Activated CD4-positive, alpha-beta T cell treated with anti-CD3 and anti-CD28 coated beads, Interleukin-2, amount 10 ng/mL, durations not matched to agents 7 days and 5 days (primary cell): ENCODE measurements at places on chromosomes 13 and 19.

- H3K4me1 ChIP-seq: peaks cover 34% of the 10 kb centered on the region
- H3K36me3 ChIP-seq: no peaks in the 10 kb centered on the region
- H3K27ac ChIP-seq: peak overlapping the region; percentile 78
- peak; percentile 12 for DNase-seq
- H3K27me3 ChIP-seq: no peaks in the 10 kb centered on the region
Observed at GRCh38 chr13:33612641-33613638, 205.0 kb upstream of the RFC3 start.

DNA sequence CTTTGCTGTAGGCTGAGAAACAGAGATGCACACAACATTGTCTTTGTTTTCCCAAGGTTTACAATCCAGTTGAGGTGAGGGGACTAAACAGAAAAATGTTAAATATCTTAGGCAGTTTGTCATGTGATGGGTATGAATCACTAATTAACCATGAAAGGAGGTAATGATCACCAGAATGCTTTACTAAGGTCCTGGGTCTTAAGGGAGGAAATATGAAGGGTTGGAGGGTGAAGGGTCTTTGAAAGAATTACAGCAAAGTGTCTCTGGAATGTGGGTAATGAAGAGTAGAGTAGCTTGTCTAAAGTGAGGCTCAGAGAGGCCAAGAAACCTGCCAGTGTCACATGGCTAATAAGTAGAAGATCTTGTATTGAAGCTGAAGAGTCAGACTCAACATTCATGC, 19.0 kb downstream of the BIVM start:
- H3K36me3 ChIP-seq: peaks cover 32% of the 10 kb centered on the region
- H3K4me1 ChIP-seq: peaks cover 12% of the 10 kb centered on the region
- no peak overlapping the region for H3K4me3 ChIP-seq
- H3K27me3 ChIP-seq: no peaks in the 10 kb centered on the region
- no peak overlapping the region for H3K27ac ChIP-seq
- no peak for DNase-seq

DNA sequence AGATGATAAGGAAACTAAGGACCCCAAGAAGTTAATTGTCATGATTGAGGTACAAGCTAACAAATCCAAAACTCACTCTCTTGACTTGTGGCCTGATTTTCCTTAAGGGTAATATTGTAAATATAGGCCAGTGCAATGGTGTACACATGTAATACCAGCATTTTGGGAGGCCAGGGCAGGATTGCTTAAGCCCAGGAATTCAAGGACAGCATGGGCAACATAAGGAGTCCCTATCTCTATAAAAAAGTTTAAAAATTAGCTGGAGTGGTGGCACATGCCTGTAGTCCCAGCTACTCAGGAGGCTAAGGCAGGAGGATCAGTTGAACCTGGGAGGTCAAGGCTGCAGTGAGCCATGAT, 28.7 kb upstream of the GARRE1 start:
- no peak overlapping the region for H3K4me3 ChIP-seq
- H3K36me3 ChIP-seq: peaks cover 83% of the 10 kb centered on the region
- peaks cover 41% of the 10 kb centered on the region for H3K4me1 ChIP-seq
- DNase-seq: no peak

- DNase-seq: no peak
- H3K4me1 ChIP-seq: no peaks in the 10 kb centered on the region
Observed at GRCh38 chr19:5046339-5047039, 77.6 kb downstream of the KDM4B start.

DNA sequence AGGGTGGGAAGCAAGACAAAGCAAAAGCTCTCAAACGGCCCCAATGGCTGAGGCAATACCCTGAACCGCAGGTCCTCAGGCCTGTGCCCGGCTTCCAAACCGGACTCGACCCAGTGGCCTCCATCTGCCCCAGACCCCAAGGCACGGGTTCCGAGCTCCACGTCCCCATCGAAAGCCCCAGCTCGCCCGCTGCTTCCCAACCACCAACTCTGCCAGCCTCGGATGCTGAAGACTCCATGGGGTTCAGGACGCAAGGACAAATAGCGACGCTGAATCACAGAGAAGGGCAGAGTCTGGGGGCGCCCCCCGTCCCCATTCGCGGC, 559 bp downstream of the POLR2E start:
- peaks cover 53% of the 10 kb centered on the region for H3K4me1 ChIP-seq
- H3K36me3 ChIP-seq: peaks cover 15% of the 10 kb centered on the region
- peak overlapping the region; percentile 71 for H3K27ac ChIP-seq
- H3K4me3 ChIP-seq: peak overlapping the region; percentile 92
- no peak for DNase-seq
- no peaks in the 10 kb centered on the region for H3K27me3 ChIP-seq

DNA sequence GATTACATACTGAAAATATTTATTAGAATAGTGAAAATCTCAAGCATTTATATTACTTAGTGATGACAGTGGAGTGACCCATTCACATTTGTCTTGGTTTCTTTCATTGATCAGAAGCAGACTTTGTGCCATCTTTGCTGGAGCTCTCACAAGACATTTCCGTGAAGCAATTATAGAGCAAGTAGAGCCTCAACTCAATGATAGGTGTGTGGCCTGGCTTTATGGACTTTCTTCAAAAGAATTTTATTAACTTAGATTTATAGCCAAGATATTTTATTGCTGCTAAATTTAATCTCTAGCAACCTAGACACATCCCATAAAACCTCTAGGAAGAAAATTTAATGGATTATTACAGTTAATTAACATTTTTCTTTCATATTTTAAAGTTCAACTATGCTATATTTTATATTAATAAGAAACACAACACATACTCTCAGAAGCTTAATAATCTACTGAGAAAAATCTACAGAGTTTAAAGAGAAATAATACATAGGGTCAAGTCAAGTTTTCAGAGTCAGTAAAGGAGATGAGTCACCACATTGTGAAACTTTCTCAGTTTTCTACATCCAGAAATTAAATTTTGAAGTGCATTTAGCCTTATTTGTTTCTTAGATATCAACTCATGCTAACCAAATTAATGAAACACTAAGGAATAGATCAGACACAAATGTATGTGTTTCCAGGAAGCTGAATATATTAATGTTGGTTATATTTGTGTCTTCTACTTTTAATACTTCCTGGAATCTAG, 160.5 kb downstream of the LACC1 start:
- H3K4me1 ChIP-seq: no peaks in the 10 kb centered on the region
- no peak overlapping the region for H3K27ac ChIP-seq
- H3K27me3 ChIP-seq: peaks cover 18% of the 10 kb centered on the region
- DNase-seq: no peak
- H3K4me3 ChIP-seq: no peak overlapping the region

DNA sequence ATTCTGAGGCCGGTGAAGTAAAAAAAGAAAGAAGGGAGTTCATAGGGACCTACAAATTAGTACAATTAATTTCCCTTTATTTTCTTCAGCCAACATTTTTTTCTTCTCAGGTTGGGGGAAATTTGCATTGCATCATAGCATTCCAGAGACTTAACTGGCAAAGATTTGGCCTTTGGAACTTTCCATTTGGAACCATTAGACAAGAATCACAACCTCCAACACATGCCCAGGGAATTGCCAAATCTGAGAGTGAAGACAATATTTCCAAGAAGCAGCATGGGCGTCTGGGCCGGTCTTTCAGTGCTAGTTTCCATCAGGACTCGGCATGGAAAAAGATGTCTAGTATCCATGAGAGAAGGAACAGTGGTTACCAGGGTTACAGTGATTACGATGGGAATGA, 6.4 kb upstream of the ERCC5 start:
- no peak overlapping the region for H3K4me3 ChIP-seq
- peaks cover 11% of the 10 kb centered on the region for H3K36me3 ChIP-seq
- H3K4me1 ChIP-seq: peaks cover 6% of the 10 kb centered on the region
- no peaks in the 10 kb centered on the region for H3K27me3 ChIP-seq
- H3K27ac ChIP-seq: no peak overlapping the region

DNA sequence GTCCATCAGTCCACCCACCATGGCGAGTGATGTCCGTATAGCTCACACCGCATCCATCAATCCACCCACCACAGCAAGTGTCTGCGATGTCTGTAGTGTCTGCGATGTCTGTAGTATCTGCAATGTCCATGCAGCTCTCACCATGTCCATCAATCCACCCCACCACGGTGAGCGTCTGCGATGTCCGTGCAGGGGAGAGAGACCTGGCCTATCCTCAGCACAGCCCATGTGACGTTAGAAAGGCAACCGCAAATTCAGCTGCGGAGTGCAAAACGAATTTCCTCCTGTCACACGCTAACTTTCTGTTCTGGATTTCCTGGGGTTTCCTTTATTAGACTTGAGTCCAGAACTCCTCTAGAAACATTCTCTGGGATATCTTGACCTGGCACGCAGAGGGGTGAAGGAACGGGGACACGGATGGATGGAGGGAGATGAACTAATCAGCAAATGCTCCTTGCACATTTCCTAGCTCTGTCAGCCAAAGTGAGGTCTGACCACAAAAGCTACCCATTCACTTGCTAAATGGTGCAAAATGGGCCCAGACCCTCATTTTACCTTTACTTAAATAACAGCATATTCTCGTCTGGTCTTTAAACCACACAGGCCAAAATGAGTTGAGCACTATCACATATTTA, 18.3 kb downstream of the RASA3 start:
- no peak for DNase-seq
- no peaks in the 10 kb centered on the region for H3K27me3 ChIP-seq
- peaks cover 61% of the 10 kb centered on the region for H3K36me3 ChIP-seq
- H3K27ac ChIP-seq: peak overlapping the region; percentile 79

DNA sequence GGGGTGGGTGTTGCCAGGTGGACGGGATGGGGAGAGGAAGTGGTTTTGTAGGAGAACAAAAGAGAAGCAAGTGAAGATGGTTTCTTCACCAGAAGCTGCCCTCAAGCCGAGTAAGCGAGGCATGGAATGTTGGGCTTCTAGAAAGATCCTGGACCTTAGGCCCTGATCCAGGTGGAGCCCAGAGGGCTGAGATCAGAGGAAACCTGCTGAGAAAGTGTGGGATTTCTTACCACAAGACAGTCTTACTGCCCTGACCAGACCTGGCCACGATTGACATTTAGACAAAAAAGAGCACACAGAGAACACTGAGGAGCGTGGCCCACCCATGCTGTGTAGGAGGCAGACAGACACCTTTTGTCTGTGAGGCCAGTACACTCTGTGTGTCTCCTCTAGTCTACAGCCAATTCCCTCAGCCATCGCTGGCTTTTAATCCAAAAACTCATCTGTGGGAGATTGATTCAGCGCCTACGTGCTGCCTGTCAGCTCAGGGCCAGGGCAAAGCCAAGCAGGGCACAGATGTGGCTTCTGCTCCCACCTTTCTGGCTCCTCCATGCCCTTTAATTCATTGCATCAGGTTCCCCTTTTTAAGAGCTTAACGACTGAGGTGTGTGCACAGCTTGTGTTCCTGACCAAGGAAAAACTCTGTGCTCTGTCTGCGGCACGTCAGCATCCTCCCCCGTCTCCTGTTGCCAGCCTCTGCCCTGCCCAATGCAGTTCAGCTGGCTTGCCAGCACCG, 123.3 kb downstream of the AKAP11 start:
- H3K27me3 ChIP-seq: no peaks in the 10 kb centered on the region
- H3K4me1 ChIP-seq: peaks cover 76% of the 10 kb centered on the region
- H3K4me3 ChIP-seq: peak overlapping the region; percentile 54
- peaks cover 11% of the 10 kb centered on the region for H3K36me3 ChIP-seq
- peak overlapping the region; percentile 96 for H3K27ac ChIP-seq
- DNase-seq: peak; percentile 38

- peak; percentile 90 for DNase-seq
- peak overlapping the region; percentile 57 for H3K27ac ChIP-seq
- H3K4me3 ChIP-seq: no peak overlapping the region
- no peaks in the 10 kb centered on the region for H3K27me3 ChIP-seq
Observed at GRCh38 chr19:18450931-18451836, 13.3 kb upstream of the ISYNA1 start.

DNA sequence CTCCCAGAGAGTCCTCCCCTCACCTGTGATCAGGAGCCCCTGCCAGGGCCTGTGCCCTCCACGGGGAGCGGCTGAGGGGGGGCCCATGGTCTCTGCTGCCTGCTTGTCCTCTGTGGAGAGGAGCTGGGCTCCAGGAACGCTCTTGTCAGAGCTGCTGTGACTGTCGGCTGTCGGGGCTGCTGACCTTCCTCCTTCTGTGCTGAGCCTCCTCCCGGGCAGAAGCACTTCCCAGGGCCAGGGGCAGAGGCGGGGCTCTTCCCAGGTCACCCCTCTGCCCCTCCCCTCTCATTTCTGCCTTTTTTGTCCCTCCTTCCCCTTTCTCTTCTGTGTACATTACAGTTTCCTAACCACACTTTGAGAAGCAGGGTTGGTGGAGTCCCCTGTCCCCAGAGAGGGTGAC, at the start of gene CEACAM4:
Gene CEACAM4, minus strand, starts transcription at position 198 of the 400 bp plus-strand sequence. Its CDS starts 111 bp downstream, at position 87.
- H3K4me3 ChIP-seq: no peak within 1 kb of the TSS
- no peak for DNase-seq
- H3K27ac ChIP-seq: no peak within 1 kb of the TSS
- H3K27me3 ChIP-seq: peaks cover 13% of the 10 kb centered on the region
- no peaks in the 10 kb centered on the region for H3K36me3 ChIP-seq

DNA sequence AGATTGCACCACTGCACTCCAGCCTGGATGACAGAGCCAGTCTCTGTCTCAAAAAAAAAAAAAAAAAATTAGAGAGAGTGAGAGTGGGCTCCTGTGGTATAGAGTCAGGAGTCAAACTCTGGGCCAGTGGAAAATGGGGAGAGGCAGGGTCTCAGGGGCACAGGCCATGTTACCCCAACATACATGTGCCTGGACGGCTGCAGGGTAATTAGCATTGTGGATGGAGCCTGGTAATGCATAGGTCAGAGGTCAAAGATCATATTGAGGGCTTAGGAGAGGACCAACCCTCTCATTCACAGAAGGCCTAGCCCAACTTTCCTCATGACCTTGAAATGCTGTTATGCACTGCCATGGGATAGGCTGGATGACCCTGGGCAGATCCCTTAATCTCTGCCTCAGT, 7.1 kb downstream of the CLIP3 start:
- H3K4me1 ChIP-seq: no peaks in the 10 kb centered on the region
- no peak overlapping the region for H3K4me3 ChIP-seq
- no peak overlapping the region for H3K27ac ChIP-seq
- H3K36me3 ChIP-seq: peaks cover 10% of the 10 kb centered on the region
- no peaks in the 10 kb centered on the region for H3K27me3 ChIP-seq

GRCh38 chr19:4229179-4229931, at the start of gene EBI3:
Gene EBI3 (plus strand): TSS chr19:4229523. CDS start chr19:4229551, 28 bp downstream.
- no peaks in the 10 kb centered on the region for H3K36me3 ChIP-seq
- H3K4me1 ChIP-seq: peaks cover 2% of the 10 kb centered on the region
- H3K27me3 ChIP-seq: peaks cover 2% of the 10 kb centered on the region
- H3K27ac ChIP-seq: peak within 1 kb of the TSS; percentile 31
- no peak for DNase-seq

DNA sequence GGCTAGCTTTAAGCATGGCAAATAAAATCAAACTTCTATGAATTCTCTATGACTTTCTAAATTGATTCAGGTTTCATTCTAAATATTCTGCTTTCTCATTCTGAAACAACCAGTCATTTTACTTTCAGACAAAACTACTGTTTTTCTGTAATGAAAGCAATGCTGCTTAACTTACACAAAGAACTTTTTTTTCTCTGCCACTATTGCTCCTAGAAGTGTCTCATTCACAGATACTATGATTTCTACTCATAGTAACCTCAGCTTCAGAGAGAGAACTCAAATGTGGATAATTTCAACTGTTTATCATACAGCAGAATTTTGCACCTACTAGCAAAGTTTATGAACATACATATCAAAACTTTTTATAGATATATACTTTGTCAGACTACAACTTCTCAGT, 724.6 kb downstream of the SLITRK5 start:
- H3K4me3 ChIP-seq: no peak overlapping the region
- H3K36me3 ChIP-seq: no peaks in the 10 kb centered on the region
- H3K27ac ChIP-seq: no peak overlapping the region
- no peak for DNase-seq
- no peaks in the 10 kb centered on the region for H3K4me1 ChIP-seq
- H3K27me3 ChIP-seq: no peaks in the 10 kb centered on the region

- no peak for DNase-seq
- no peak overlapping the region for H3K4me3 ChIP-seq
- no peaks in the 10 kb centered on the region for H3K27me3 ChIP-seq
Observed at GRCh38 chr19:11586331-11586730, 8.9 kb upstream of the ACP5 start.
